CD14-positive monocyte (primary cell): ENCODE measurements at places on chromosomes 2 and 18. TPM values are rescaled to one million over a fixed set of nuclear protein-coding genes. Genes with fewer than 3 reads are reported as not detected.

DNA sequence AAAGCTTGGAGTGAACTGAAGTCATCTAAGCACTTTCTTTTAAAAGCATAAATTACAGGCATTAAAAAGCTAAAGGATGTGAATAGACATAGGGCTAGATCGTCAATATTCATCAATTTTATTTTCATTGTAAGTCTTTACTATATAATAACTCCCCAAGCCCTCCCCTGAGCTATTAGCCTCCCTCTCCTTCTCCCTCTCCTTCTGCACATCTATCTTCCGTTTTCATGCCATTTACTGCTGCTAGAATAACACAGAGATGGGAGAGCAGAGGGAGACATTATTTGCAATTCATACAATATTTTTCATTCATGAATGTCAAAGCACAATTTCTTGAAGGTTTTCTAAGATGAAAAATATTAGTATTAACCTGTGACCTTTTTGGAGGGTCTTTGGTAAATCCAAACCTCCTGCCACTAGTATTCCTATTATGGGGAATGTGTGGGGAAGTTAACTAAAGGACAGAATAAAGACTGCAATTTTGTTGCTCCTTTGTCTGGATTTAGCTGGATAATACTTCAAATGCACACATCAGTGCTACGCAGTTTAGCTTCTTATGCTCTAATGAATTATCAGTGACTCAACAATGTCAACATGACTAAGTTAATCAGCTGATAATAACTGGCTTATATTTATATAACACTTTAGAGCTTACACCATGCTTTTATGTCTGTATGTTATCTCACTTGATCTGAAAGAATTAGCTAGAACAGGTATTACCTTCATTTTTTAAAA, 28.2 kb upstream of the MFF start:
- no peaks in the 10 kb centered on the region for H3K27me3 ChIP-seq
- no peaks in the 10 kb centered on the region for H3K4me1 ChIP-seq
- H3K36me3 ChIP-seq, result no peaks in the 10 kb centered on the region
- no peak overlapping the region for H3K4me3 ChIP-seq

- no peak overlapping the region for H3K4me3 ChIP-seq
- no peaks in the 10 kb centered on the region for H3K27me3 ChIP-seq
- peaks cover 64% of the 10 kb centered on the region for H3K36me3 ChIP-seq
- no peak overlapping the region for H3K27ac ChIP-seq
- H3K4me1 ChIP-seq, result peaks cover 16% of the 10 kb centered on the region
Observed at GRCh38 chr2:162265666-162266459, 22.6 kb upstream of the FAP start.

DNA sequence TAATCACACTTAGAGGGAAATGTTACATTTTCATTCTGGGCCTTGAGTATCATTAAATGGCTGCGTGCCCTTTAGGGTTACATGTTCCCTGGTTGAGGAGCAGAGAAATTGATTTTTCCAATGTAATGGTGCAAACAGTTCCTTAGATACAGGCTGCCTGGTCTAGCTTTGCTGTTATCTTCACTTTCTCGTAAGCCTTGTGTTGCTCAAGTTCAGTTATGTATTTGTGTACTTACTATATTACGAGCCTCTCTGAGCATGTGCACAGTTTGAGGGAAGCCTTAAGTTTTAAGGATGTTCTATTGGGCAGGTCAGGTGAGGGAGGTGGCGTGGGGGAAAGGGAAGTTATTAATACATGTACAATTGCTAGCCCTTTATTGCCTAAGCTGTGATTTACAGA, 23.7 kb downstream of the CEP192 start:
- no peak for DNase-seq
- H3K4me3 ChIP-seq, result no peak overlapping the region
- H3K27me3 ChIP-seq, result no peaks in the 10 kb centered on the region
- no peaks in the 10 kb centered on the region for H3K4me1 ChIP-seq
- no peak overlapping the region for H3K27ac ChIP-seq
- peaks cover 99% of the 10 kb centered on the region for H3K36me3 ChIP-seq

DNA sequence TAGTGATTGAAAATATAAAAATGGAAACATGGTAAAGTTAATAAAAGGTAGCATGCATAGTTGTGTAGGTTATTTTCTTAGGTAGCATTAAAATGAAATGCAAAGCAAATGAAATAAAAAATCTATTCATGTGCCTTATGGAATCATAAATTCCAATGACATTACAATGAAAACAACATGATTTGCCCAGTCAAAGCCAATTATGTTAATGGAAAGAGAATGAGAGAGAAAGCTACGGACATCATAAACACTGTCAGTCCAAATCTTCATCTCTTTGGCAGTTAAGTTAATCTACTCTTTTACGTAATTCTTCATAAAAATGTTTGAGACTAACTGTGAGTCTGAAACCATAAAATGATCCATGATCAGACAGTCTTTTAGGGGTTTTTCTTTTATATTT, 636.7 kb upstream of the SYT4 start:
- no peak overlapping the region for H3K4me3 ChIP-seq
- H3K27me3 ChIP-seq, result no peaks in the 10 kb centered on the region
- no peaks in the 10 kb centered on the region for H3K36me3 ChIP-seq
- DNase-seq, result no peak

- no peak overlapping the region for H3K27ac ChIP-seq
- H3K4me1 ChIP-seq, result no peaks in the 10 kb centered on the region
- no peak for DNase-seq
Observed at GRCh38 chr18:45783097-45784075, 42.1 kb upstream of the SIGLEC15 start.

- H3K27ac ChIP-seq, result no peak overlapping the region
- H3K4me1 ChIP-seq, result no peaks in the 10 kb centered on the region
- DNase-seq, result no peak
- no peaks in the 10 kb centered on the region for H3K36me3 ChIP-seq
Observed at GRCh38 chr2:189014449-189015138, 40.4 kb downstream of the COL3A1 start.

DNA sequence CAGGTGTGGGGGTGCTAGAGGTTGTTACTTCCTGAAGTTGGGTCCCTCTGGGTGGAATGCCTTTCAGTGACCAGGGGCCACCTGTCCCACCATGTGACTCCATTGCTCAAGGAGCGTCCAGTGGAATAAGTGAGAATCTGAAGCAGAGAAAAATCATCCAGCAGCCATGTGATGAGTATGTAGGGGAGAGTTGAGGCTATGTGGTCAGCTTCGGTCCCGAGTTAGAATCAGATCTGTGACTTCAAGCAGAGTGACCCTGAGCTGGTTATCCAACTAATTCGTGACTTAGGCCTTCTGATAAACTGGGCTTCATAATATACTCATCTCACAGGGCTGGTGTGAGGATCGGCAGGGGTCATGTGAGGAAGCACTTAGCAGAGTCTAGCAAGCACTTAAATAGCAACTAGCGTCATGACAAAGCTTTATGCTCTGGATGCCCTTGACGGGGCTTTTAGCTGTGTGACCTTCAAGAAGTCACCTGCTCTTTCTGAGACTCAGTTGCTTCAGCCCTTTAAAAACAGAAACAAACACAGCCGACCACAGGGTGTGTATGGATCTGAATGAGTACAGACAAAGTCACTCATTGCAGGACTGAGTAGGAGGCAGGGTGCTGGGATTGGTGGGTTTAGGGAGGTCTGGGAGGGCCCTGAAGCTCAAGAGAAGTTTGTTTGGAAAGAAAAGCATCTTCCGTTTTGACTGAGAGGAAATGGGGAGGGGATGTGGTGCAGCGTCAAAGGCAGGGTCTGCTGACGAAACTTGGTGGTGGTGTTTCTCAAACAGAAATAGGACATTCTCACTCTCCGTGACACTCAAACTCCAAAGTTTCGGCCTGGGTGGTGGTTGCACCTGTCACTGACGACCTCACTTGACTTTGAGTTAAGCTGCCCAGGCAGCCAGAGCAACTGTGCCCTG, 264.0 kb upstream of the CXCR4 start:
- H3K27me3 ChIP-seq, result no peaks in the 10 kb centered on the region
- peaks cover 22% of the 10 kb centered on the region for H3K4me1 ChIP-seq
- H3K4me3 ChIP-seq, result no peak overlapping the region
- DNase-seq, result peak; percentile 75

Gene CHRNA1
- not detected for polyA plus RNA-seq

Gene AQP12A
- not detected in 2 replicates for polyA plus RNA-seq

Gene KCNF1
- not detected for polyA plus RNA-seq

Gene UGT1A8
- not detected for polyA plus RNA-seq

Gene NRP2
- polyA plus RNA-seq, result 3.3 and 4.3 TPM in 2 replicates
